ENCODE measurements at places on chromosomes 1 and 21.

- no peak for DNase-seq
Measured at GRCh38 chr1:154791292-154792166, 78.6 kb downstream of the KCNN3 start.

GRCh38 chr1:230067871-230068620 is 1.0 kb downstream of the GALNT2 start:
- no peak for DNase-seq

GRCh38 chr21:46063227-46063626 is 34.7 kb upstream of the COL6A2 start:
- DNase-seq = no peak

- DNase-seq = no peak
Measured at GRCh38 chr21:28431527-28432200, 561.0 kb downstream of the LTN1 start.

All from omental fat pad (tissue), 4 donors.